ENCODE measurements at places on chromosomes 7 and 10.

GRCh38 chr10:78973901-78974616 lies 94.7 kb upstream of the ZMIZ1 start:
- DNase-seq, result no peak

DNA sequence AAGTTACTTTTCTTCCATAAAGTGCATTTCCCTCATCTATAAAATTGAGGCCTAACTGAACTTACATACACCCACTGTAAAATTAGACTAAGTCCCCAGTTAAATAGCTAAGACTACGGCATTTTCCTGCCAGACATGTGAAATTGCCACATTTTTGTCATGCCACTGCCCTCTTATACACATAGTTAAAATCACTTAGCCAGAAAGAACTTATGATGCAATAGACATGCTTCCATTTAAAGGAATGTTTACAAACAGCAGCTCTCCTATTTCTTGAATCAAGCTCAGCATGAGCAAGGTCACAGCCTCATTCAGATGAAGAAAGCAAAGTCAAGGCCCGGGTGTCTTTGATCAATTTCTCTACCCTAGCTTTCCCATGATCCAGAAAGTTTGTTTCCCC lies 175.7 kb downstream of the LRRN3 start:
- no peak for DNase-seq

GRCh38 chr10:103021900-103022293 lies 103.8 kb downstream of the CNNM2 start:
- no peak for DNase-seq

DNA sequence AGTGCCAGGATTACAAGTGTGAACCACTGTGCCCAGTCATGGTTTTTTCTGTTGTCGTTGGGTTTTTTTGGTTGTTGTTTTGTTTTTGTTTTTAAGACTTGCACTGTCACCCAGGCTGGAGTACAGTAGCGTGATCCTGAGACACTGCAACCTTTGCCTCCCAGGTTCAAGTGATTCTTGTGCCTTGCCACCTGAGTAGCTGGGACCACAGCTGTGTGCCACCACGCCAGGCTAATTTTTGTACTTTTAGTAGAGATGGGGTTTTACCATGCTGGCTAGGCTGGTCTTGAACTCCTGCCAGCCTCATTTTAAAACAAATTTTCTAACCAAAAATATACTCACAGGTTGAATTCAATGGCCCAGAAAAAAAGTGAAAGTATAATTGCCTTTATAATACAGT lies 174.1 kb downstream of the AHR start:
- DNase-seq, result no peak

DNA sequence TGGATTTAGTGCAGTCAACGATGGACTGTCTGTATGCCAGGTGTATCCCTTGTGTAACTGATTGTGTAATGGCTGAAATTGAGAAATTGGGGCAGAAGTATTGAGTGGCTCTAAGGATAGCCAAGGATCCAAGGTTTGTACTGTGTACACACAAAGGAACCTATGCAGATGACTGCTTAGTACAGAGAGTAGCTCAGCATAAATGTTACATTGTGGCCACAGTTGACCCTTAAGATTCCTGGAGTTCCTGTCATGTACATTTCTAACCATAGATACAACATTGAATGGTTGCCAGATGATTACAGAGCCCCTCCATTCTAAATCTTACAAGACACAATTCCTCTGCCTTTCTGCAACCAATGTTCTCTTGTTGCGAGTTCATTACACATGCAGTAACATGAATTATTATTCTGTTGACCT lies 25.3 kb downstream of the CCDC126 start:
- no peak for DNase-seq

GRCh38 chr10:50679149-50679548 lies 55.4 kb upstream of the SGMS1 start:
- no peak for DNase-seq

DNA sequence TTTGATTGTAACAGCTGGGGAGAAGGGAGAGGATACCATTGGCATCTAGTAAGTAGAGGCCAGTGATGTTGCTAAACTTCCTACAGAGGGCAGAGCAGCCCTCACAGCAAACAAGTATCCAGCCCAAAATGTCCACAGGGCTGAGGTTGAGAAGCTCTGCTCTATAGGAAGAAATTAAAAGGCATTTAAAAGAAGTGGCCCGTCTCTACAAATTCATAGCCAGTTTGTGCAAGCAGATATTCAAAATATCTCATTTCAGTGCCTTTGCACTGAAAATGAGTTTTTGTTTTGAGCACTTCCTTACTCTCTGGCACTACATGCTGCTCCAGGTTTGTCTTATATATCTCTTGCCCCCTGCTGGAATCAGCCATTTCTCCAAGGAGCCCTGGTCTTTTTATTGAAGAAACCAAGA lies 330.0 kb downstream of the BBS9 start:
- no peak for DNase-seq

GRCh38 chr7:49852619-49853462 lies 79.4 kb downstream of the VWC2 start:
- DNase-seq, result no peak

All from activated gamma-delta T cell (primary cell).